ENCODE measurements at places on chromosomes 7 and 10.

DNA sequence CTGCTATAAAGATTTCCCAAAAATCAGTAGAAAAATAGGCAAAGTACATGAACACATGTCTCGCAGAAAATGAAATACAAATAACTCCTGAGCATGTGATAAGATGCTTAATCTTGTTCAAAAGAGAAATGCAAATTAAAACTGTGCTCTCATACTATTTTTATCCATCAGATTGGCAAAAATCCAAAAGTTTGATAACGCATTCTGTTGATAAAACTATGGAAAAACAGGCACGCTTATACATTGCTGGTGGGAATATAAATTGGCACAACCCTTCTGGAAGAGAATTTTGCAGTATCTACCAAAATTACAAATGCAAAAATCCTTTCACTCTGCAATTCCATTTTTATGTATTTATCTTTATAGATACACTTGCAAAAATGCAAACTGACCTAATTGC, 315.0 kb downstream of the GRID1 start:
- DNase-seq = no peak

- no peak for DNase-seq
Measured at GRCh38 chr10:50636618-50637579, 13.1 kb upstream of the SGMS1 start.

GRCh38 chr7:138292951-138293350, 167.1 kb upstream of the TRIM24 start:
- no peak for DNase-seq

- DNase-seq = no peak
Measured at GRCh38 chr10:90805206-90805605, 52.6 kb downstream of the HTR7 start.

GRCh38 chr10:77029777-77030717, 607.6 kb downstream of the KCNMA1 start:
- DNase-seq = no peak

GRCh38 chr10:119138346-119139306, 26.9 kb downstream of the SFXN4 start:
- no peak for DNase-seq

DNA sequence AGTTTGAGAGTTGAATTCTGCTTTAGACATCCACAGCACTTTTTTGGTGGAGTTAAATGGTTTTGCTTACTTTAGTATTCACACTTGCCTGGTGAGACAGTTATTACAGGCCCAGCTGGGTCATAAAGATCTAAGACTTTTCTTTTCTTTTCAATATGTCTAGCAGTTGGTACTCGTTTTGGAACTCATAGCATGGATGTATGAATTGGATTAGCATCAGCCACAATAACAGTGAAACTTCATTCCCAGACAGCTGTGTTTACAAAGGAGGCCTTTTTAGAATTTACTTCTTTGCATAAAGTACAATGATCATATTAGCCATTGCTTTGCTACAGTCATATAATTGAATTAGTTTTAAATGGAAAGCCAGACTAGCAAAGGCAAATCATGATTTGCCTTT, 168.4 kb upstream of the DKK1 start:
- DNase-seq = no peak

GRCh38 chr7:46565253-46566096, 644.4 kb upstream of the IGFBP3 start:
- no peak for DNase-seq

- DNase-seq = no peak
Measured at GRCh38 chr10:76080991-76081390, 649.6 kb downstream of the LRMDA start.

GRCh38 chr7:108724251-108725100, 154.8 kb downstream of the DNAJB9 start:
- DNase-seq = no peak

DNA sequence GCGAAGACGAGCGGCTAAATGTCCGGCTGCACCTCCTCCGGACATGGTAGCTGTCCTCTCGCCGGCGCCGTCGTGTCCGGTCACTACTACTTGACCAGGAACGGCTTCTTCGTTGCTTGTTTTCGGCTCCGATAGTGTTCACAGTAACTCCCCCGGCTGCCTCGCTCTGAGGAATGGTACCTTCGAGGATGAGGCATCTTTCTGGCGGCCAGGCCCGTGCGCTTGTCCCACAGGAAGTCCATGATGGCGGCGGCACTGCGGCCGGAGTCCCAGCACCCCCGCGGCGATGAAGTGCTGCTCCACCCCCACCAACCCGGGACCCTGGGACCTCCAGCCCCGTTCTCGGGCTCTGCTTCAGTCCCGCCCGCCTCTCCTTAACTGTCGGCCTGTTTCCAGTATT, 11.0 kb upstream of the CCDC126 start:
- DNase-seq = no peak

- DNase-seq = no peak
Measured at GRCh38 chr7:141460781-141461715, 90.2 kb upstream of the AGK start.

DNA sequence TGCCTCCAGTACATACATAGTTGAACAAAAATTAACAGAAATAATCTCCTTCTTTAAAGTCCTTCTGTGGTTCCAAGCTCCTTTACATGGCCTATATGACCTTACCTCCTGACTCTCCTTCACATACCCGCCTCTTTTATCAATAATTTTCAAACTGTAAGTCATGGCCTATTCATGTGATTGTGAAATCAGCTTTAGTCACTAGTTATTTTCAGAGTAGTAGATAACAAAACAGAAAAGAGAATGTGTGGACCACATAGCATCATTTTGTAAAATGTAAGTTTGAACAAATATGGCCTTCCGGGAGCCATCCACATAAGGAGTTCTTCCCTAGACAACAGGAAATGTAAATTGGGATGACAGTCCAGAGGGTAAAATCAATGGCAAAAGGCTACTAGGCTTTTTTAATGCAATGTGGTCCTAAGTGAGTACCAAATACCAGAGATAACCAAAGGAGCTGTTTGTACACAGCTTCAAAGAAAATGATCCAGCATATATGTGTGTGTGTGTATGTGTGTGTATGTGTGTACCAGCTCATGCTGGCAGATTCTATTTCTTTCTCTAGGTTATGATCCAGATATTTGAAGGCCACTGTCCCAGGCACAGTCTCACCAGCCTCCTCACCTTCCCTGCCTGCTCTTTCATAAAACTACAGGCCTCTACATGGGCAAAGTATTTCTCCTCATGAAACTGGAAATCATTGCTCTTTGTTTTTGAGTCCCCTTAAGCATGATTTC, 12.3 kb upstream of the FAM133B start:
- DNase-seq = no peak

GRCh38 chr10:76319661-76320060, 888.2 kb downstream of the LRMDA start:
- DNase-seq = no peak

GRCh38 chr10:119079599-119080520, 757 bp downstream of the EIF3A start:
- peak; percentile 11 for DNase-seq

- DNase-seq = no peak
Measured at GRCh38 chr10:116808706-116809105, 40.6 kb upstream of the ENO4 start.

- DNase-seq = no peak
Measured at GRCh38 chr7:88169717-88170320, 50.0 kb downstream of the SRI start.

DNA sequence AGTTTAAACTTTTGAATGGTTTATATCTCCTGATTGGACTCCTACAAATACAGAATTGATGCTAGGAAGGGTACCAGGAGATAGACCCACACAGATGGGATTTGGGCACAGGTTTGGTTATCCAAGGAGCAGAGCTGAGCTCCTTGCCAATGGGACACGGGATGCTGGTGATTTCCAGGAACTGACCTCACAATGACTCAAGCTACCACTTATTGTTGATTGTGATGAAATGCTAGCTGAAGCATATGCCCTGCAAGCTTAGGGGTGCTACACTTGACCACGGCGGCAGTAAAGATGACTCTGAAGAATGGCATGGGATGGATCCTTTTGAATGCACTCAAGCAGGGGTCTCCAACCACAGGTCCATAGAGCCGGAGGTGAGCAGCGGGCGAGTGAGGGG, 45.5 kb upstream of the VKORC1L1 start:
- DNase-seq = no peak

DNA sequence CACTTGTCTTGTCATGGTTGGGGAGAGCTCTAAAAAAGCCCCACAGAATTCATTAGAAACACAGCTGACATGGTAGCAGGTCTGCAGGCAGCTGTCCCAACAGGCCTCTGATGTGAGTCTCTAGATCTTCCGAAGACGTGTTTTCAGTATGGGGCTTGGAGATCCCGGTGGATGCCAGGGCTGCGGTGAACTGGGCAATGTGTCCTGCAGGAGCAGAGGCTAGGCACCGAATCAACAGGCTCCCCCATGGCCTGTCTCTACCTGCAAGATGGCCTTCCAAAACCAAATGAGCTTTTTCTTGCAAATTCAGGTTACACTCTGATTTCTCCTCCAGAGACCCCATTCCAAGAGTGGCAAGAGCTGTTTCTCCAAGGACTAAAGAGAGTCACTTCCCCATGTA, 2.9 kb downstream of the CPXM2 start:
- DNase-seq = no peak

DNA sequence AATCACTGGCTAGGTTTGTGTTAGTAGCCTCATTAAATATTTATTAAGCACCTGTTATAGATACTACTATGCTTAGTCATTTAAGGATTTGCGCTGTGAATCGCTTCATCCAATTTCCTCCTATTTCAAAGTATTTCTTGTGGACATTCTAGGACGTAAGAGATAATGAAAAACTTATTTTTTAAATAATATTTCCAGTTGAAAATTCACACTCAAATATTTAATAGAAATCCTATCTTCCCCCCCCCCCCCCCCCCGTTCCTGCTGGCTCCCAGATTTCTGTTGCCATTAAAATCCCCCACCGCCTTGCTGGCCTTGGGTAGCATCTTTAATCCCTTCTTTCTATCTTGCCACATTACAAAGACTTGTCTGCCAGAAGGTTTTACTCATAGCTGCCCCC, 6.0 kb downstream of the INSYN2A start:
- no peak for DNase-seq

- no peak for DNase-seq
Measured at GRCh38 chr7:153034791-153035190, 275.2 kb downstream of the ACTR3B start.

GRCh38 chr7:16129431-16130110, 291.8 kb downstream of the CRPPA start:
- no peak for DNase-seq

- no peak for DNase-seq
Measured at GRCh38 chr7:18566829-18567228, 71.3 kb downstream of the HDAC9 start.

DNA sequence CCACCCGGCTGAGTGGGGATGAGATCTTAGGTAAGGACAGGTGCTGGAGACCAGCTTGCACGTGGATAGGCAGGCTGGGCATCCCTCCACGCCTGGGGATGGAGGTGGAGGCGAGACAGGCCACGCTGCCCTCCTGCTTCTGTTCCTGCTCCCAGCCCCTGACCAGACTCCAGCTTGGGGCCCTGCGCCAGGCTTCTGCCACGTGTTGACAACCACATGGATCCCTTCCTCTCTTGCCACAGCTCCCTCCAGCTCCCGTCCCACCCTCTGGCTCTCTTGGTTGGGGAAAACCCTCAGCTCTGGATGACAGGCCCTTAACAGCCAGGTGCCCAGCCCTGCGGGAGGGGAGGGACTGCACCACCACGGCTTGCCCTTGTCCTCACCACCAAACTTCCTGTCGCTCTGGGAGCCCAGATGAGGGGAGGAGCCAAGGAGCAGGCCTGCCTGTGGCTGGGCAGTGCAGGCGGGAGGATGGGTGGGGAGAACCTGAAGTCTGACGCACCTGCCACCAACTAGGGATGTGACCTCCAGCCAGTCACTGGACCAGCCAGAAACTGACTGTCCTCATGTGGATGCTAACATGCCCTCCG, 36.0 kb downstream of the KCNH2 start:
- DNase-seq = no peak

DNA sequence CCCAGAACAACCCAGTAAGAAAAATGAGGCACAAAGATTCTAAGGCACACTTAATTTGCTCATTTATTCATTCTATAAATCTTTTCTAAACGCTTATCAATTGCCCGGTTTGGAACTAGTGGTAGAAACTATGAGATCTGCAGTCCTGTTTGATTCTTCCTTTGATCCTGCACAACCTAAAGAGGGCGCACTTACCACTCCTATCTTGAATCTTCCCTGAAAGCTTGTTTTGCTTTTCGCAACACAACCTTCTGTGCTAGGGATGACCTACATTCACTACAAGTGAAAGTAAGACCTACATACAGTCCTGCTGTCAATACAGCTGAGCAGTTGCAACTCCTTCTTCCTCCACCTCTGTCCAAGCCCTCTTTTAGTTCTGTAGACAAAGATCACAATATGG, 12.6 kb upstream of the ARL4A start:
- no peak for DNase-seq

DNA sequence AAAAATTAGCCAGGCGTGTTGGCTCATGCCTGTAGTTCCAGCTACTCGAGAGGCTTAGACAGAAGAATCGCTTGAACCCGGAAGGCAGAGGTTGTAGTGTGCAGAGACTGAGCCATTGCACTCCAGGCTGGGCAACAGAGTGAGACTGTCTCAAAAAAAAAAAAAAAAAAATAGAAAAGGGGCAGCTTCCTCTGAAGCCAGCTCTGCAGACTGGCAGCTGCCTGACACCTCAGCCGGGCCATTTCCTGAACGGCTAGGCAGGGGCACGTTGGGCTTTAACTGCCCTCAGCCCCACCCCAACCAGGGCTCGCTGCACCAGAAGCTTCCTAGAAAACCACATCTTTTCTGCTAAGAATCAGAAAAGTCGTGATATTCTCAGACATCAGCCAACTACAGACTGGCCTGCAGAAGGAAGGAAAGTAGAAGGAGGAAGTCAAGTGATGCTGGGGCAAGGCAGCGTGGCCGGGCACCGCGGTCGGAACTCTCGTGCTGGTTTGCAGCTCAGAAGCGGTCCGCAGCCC, 38.0 kb downstream of the PRKAG2 start:
- DNase-seq = peak; percentile 10

- DNase-seq = no peak
Measured at GRCh38 chr7:11750191-11750590, 81.8 kb downstream of the THSD7A start.

DNA sequence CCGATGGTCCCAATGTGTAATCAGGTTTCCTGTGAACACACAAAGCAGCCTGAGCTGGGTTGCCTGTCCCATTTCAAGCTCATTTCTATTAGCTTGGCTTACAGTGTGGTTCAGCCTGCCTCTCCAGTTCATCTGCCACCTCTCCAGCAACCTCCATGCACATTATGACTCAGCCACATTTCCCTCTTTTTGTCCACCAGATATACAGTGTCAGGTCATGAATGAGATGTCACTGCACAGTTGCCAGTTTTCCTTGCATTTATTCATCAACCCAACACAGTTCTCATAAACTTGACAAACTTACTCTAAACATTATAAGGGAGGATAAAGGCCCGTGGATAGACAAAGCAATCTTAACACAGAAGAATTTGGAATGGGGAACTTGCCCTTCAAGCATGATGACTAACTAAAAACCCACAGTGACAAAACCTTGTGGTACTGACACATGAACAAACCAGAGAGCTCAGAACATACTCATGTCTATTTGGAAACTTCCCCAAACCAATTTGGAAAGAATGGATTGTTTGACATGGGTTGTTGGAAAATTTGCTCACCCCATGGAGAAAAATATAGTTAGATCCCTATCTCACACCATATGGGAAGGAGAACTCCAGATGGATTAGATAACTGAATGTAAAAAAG, 2.5 kb upstream of the CFAP58 start:
- no peak for DNase-seq

All from activated CD8-positive, alpha-beta memory T cell treated with anti-CD3 and anti-CD28 coated beads for 1 hour (primary cell).